ENCODE measurements at places on chromosomes 2 and 18. TPM values are rescaled to one million over a fixed set of nuclear protein-coding genes. Genes with fewer than 3 reads are reported as not detected.

The KLHL41 gene
- not detected for polyA plus RNA-seq

DNA sequence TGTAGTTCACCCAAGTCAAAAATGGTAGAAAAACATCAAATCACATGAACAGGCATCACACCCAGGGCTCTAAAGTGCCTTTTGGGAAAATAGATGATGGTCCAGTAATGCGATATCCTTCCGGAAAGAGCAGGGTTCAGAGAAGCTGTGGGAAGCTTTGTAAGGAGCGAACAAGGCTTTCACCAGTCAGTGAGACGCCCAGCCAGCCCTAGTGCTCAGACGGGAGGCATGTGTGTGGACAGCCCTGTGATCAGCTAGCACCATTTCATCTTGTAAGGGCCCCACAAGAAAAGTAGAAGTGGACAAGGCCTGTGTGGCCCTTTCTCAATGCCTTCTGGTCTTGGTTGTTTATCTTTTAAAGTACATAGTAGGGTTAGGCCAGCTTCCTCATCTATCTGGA lies 76.1 kb downstream of the SMIM21 start:
- no peak overlapping the region for H3K27ac ChIP-seq
- no peak overlapping the region for H3K4me3 ChIP-seq
- no peaks in the 10 kb centered on the region for H3K4me1 ChIP-seq
- H3K27me3 ChIP-seq, result no peaks in the 10 kb centered on the region

- H3K27me3 ChIP-seq, result no peaks in the 10 kb centered on the region
- peak overlapping the region; percentile 40 for H3K27ac ChIP-seq
- no peak overlapping the region for H3K4me3 ChIP-seq
- peaks cover 42% of the 10 kb centered on the region for H3K36me3 ChIP-seq
- H3K4me1 ChIP-seq, result peaks cover 7% of the 10 kb centered on the region
- no peak for DNase-seq
Observed at GRCh38 chr2:232029346-232029745, 67.8 kb downstream of the DIS3L2 start.

- peaks cover 13% of the 10 kb centered on the region for H3K27me3 ChIP-seq
- no peak overlapping the region for H3K4me3 ChIP-seq
- no peak for DNase-seq
- no peak overlapping the region for H3K27ac ChIP-seq
- H3K4me1 ChIP-seq, result no peaks in the 10 kb centered on the region
- H3K36me3 ChIP-seq, result no peaks in the 10 kb centered on the region
Observed at GRCh38 chr2:129929321-129930290, 49.9 kb upstream of the RAB6C start.

DNA sequence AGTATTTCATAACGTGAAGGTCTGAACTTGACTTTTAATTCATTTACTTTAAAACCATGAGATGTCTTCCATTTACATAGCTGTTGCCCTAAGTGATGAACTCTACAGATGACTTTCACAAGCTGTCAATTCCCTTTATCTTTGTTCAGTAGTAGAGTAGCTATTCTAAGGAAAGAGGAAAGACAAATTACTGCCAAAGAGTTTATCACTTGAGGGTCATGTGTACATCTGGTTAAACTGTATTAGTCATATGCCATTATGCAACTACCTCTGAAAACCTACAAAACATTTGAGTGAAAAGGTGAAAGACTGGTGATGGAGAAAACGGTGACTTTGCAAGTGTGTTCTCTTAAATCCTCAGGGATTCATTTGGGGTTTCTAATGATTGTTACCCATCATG lies 763.9 kb downstream of the TMEM182 start:
- no peak overlapping the region for H3K4me3 ChIP-seq
- DNase-seq, result no peak
- no peaks in the 10 kb centered on the region for H3K4me1 ChIP-seq
- no peaks in the 10 kb centered on the region for H3K27me3 ChIP-seq

The LHCGR gene
- not detected for polyA plus RNA-seq

DNA sequence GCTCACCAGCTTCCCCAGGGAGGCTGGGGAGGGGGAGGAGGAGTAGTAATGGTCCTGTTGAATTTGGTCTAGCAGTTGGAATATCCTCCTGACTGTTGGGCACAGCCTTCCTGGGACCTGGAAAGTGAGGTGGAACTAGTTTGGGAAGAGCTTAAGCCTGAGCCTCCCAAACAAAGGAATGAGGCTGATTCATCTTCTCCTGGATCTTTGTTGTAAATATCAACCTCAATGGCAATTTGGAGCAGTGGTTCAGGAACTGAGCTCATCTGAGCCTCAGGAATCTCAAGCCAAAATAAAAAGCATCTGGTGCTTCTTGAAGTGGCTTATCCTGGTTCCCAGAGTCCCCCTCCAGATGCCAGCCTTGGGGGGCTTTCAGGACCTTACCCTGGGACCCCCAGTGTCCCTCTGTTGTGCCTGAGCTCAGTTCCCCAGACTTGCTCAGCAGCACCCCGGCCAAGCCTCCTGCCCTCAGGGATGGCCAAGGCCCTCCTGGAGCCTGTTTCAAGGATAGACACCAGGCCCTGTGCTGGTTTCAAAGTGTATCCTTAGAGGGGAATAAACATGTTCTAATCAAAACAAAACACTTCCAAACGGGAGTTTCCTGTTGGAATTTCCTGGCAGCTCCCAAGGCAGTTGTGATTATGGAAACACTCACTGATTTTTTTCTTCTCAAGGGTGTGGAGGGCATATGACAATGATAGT lies 112.6 kb downstream of the DDX1 start:
- H3K27ac ChIP-seq, result no peak overlapping the region
- peaks cover 4% of the 10 kb centered on the region for H3K27me3 ChIP-seq
- no peaks in the 10 kb centered on the region for H3K36me3 ChIP-seq
- DNase-seq, result no peak
- no peaks in the 10 kb centered on the region for H3K4me1 ChIP-seq

The PROKR1 gene
- polyA plus RNA-seq, result not detected

The NEB gene
- polyA plus RNA-seq, result not detected

DNA sequence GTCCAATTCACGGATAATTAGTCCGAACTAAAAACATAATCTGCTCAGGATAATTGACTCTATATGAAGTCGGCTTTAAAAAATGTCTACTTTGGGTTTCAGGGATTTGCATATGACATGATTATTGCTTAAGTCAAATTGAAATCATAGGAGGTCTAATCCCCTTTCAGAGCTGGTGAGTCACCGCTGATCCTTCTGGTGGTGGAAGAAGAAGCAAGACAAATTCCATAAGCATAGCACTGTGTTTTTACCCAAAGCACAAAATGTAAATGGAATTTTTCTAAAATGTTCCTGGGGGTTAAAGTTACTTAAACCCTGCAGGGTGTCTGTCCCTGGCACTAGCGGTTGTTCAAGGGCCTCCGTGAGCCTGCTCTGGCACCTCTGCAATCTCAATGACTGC lies 460.2 kb downstream of the LRATD1 start:
- H3K27me3 ChIP-seq, result no peaks in the 10 kb centered on the region
- DNase-seq, result no peak
- H3K4me1 ChIP-seq, result no peaks in the 10 kb centered on the region
- H3K4me3 ChIP-seq, result no peak overlapping the region
- no peak overlapping the region for H3K27ac ChIP-seq

The UGT1A8 gene
- not detected for polyA plus RNA-seq

- H3K4me1 ChIP-seq, result no peaks in the 10 kb centered on the region
- no peak overlapping the region for H3K4me3 ChIP-seq
- no peaks in the 10 kb centered on the region for H3K27me3 ChIP-seq
- DNase-seq, result no peak
- H3K27ac ChIP-seq, result no peak overlapping the region
Observed at GRCh38 chr18:41155025-41155424, 800.0 kb upstream of the PIK3C3 start.

- H3K27me3 ChIP-seq, result no peaks in the 10 kb centered on the region
- no peak overlapping the region for H3K4me3 ChIP-seq
- peaks cover 6% of the 10 kb centered on the region for H3K4me1 ChIP-seq
- peaks cover 11% of the 10 kb centered on the region for H3K36me3 ChIP-seq
- no peak for DNase-seq
Observed at GRCh38 chr18:21761471-21762115, 21.0 kb downstream of the MIB1 start.

The SPATA3 gene
- not detected for polyA plus RNA-seq

GRCh38 chr2:74399785-74400184 lies 19.7 kb upstream of the DCTN1 start:
- no peaks in the 10 kb centered on the region for H3K36me3 ChIP-seq
- peaks cover 4% of the 10 kb centered on the region for H3K27me3 ChIP-seq
- no peak overlapping the region for H3K4me3 ChIP-seq
- DNase-seq, result no peak
- no peak overlapping the region for H3K27ac ChIP-seq

The TRABD2A gene
- 10.5 TPM for polyA plus RNA-seq

DNA sequence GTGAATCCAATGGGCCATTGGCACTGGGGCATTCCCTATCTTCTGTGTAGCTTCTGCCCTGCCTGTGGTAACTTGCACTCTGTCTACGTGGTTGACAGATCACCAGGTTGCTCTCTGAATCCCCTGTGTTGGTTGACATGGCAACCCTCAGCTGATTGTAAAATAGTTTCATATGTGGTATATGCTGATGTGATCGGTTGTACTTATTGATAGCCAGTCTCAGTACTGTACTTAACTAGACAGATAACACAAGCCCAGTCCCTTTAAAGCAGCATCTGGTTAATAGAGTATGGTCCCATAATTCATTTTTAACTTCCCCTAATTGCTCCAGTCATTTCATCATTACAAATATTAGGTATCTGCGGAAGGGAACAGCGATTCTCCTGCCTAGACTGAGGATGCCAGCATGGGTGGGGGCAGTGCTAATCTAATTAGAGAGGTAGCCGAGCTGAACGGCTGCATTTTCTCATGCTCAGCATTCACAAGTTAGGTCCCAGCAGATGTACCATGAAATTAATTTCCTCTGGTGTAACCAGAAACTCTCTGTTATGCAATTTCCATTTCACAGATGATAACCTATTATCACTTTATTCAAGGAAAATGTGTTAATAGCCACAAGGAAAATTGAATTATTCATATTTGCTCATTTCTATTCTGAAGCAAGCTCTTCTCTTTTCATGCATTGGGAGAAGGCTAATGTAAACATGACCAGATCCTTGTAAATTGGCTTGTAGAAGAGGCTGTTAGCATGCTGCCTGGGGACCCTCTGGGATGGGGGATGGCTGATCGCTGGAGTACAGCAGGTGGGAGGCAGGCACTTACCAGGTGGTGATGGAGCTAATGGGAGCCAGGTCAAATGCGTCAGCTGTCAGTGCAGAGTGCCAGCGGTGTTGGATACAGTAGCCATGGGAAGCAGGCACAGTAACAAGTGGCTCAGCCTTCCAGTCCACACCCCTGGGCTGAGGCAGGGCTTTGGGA lies 608.3 kb downstream of the GALR1 start:
- H3K4me3 ChIP-seq, result no peak overlapping the region
- no peaks in the 10 kb centered on the region for H3K27me3 ChIP-seq
- H3K27ac ChIP-seq, result no peak overlapping the region
- no peaks in the 10 kb centered on the region for H3K36me3 ChIP-seq
- DNase-seq, result no peak

The MEP1B gene
- polyA plus RNA-seq, result not detected

The RAB11FIP5 gene
- 2.3 TPM for polyA plus RNA-seq

- H3K27me3 ChIP-seq, result no peaks in the 10 kb centered on the region
- H3K4me1 ChIP-seq, result peaks cover 57% of the 10 kb centered on the region
- H3K36me3 ChIP-seq, result peaks cover 9% of the 10 kb centered on the region
- DNase-seq, result no peak
- H3K27ac ChIP-seq, result peak overlapping the region; percentile 71
- H3K4me3 ChIP-seq, result peak overlapping the region; percentile 83
Observed at GRCh38 chr2:120224735-120225548, 1.7 kb upstream of the TMEM185B start.

DNA sequence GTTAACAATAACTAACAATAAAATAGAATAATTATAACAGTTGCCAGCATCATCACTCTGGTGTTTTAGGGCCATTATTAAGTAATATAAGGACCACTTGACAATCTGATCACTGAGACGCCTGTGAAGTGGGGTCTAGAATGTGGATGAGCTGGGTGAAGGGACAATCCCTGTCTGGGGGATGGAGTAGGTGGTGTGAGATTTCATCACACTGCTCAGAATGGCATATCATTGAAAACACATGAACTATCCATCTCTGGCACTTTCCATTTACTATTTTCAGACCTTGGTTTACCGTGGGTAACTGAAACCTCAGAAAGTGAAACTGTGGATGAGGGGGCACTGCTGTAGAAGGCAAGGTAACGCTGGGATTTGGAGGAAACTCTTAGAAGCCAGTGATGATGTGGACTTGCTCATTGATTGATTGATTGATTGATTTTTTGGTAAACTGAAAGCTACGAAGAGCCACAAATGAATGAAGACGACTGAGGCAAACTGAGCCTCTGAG lies 204.4 kb upstream of the TWIST2 start:
- DNase-seq, result no peak
- H3K36me3 ChIP-seq, result no peaks in the 10 kb centered on the region
- no peaks in the 10 kb centered on the region for H3K4me1 ChIP-seq
- no peaks in the 10 kb centered on the region for H3K27me3 ChIP-seq

DNA sequence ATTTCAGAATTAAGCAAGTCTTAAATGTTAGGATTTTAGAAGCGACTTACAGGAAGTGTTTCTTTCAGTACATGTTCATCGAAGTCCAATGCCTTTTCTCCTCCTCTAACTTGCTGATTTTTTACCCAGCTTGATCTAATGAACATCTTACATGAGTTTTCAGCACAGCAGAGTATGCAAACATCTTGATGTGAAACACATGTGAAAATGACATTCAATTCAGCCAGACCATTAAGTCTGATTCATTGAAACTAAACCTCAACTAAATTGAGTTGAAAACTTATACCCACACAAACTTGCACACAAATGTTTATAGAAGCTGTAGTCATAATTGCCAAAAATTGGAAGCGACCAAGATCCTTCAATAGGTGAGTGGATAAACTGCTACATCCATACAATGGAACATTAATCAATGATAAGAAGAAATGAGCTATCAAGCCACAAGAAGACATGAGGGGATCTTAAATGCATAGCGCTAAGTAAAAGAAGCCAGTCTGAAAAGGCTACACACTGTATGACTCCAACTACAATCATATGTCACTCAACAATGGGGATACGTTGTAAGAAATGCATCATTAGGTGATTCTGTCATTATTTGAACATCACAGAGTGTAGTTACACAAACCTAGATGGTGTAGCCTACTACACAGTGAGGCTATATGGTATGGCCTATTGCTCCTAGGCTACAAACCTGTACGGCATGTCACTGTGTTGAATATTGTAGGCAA lies 18.5 kb downstream of the PSTPIP2 start:
- no peak overlapping the region for H3K27ac ChIP-seq
- H3K4me3 ChIP-seq, result no peak overlapping the region
- no peaks in the 10 kb centered on the region for H3K36me3 ChIP-seq

The REG3A gene
- polyA plus RNA-seq, result not detected

The SCG2 gene
- polyA plus RNA-seq, result 0.89 TPM

The ZNG1B gene
- 47.0 TPM for polyA plus RNA-seq

GRCh38 chr2:11866358-11867335 lies 120.2 kb downstream of the LPIN1 start:
- no peaks in the 10 kb centered on the region for H3K27me3 ChIP-seq
- peaks cover 82% of the 10 kb centered on the region for H3K4me1 ChIP-seq
- H3K4me3 ChIP-seq, result peak overlapping the region; percentile 60
- H3K27ac ChIP-seq, result peak overlapping the region; percentile 93

The RESP18 gene
- not detected for polyA plus RNA-seq

- peaks cover 8% of the 10 kb centered on the region for H3K4me1 ChIP-seq
- peaks cover 4% of the 10 kb centered on the region for H3K36me3 ChIP-seq
- H3K27ac ChIP-seq, result no peak overlapping the region
- no peak for DNase-seq
- H3K4me3 ChIP-seq, result no peak overlapping the region
Observed at GRCh38 chr2:27940090-27940671, 49.7 kb downstream of the BABAM2 start.

The FABP1 gene
- polyA plus RNA-seq, result not detected

Measured in naive B cell (primary cell).